ENCODE measurements at places on chromosomes 1 and 21.

- DNase-seq, result peak; percentile 85
Measured at GRCh38 chr1:25799935-25800702, at the start of gene SELENON. TSS of gene SELENON (plus strand) at chr1:25800193. CDS start at chr1:25800231, 38 bp downstream.

DNA sequence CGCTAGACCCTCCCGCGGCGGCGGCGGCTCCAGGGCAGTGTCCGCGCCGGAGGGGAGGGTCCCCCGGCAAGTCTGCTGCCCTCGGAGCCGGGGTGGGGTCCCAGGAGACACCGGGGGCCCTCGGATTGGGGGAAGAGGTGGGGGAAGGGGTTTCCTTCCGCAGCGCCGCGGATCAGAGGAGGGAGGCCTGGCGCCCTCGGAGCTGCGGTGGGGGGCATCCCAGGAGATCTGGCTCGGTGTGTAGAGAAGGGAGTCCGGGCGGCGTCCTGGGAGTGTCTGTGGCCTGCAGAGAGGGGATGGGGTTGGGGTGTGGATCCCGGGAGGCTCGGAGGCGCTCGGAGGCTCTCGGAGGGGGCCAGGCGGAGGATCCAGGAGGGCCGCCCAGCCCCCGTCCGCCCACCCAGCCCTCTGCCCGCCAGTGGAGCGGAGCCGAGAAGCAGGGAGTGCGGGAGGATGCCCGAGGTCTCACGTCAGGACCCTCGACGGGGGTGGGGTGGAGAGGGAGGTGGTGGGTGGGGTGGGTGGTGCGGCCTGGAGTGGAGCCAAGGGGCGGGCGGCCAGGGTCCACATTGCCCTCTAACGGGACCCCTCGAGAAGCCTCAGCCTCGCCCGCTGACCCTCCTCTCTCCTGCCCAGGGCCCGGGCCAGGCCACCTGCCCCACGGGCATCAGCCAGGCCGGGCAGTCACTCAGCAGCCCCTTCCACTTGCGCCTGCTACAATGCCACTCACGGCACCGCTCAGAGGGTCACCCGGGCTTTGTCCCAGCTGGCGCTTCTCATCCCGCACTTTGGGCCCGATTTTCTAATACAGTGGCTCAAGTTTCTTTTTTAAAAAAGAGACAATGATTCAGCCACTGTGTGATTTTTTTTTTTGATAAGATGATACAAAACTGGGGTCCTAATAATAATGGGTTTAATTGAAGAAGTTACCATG lies 60.2 kb upstream of the ARHGEF16 start:
- no peak for DNase-seq

DNA sequence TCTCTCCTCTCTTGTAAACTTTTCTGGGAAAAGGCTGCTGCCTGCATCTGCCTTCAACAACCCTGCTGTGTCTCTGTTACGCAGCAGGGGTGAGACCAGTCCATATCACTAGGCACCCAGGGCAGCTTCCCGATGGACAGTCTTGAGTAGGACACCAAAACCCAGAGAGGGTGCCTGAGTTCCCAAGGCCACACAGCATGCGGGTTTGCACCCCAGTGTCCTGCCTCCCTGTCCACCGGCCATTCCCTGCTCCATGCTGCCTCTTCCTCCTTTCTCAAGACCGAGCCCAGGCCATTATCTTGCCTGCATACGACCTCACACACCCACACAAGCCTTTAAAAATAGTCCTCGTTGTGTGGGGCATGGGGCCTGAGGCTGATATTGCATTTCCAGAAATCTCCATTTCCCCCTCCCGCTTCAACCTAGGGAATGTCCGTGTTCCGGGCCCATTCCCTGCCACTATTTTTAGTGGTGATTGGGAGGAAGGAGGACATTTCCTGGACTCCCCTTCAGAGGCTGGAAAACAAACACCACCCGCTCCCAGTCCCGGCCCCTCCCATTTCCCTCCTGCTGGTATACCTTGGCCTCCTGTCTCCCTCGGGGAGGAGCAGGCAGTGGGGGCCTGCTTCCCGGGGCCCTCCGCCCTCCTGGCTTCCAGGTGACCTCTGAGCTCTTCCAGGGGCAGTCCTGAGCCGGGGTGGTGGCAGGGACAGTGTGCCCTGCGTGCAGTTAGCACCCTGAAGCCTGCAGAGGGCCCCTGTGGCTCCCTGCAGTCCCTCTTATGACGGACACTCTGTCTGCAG lies 132.4 kb upstream of the TMEM51 start:
- no peak for DNase-seq

- no peak for DNase-seq
Measured at GRCh38 chr1:47684964-47685762, 247.3 kb downstream of the FOXD2 start.

DNA sequence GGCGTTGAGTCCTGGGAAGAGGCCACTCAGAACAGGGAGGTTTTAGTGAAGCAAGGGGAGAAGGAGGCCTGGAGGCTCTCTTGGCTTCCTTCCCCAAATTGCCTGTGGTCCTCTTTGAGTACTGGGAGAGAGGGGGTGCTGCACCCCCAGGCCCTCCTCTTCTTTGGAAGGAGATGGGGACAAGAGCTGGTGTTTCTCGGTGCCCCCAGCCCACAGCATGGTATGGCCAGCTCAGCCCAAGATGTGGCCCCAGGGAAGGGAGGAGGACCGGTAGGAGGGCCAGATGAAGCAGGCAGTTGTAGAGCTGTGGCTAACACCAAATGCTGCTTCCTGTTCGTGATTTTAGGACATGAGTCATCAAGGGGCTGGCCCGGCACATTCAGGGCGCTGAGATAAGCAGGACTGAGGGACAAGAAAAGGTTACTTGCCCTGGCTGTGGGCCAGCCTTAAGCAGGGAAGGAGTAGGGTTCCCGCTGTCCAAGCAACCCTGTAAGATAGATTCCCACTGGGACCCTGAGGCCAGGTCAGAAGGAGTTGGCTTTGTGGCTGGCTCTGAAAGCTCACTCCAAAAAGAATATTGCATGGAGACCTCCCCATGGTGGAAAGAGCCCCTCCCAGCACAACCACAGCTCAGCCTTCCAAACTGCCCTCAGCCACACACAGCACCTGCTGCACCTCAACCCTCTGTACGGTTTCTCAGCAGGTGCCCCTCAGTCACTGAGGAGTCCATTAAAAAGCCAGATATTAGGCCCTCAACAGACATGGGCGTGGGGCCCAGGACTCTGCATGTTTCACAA lies 4.9 kb upstream of the TNFRSF1B start:
- no peak for DNase-seq

DNA sequence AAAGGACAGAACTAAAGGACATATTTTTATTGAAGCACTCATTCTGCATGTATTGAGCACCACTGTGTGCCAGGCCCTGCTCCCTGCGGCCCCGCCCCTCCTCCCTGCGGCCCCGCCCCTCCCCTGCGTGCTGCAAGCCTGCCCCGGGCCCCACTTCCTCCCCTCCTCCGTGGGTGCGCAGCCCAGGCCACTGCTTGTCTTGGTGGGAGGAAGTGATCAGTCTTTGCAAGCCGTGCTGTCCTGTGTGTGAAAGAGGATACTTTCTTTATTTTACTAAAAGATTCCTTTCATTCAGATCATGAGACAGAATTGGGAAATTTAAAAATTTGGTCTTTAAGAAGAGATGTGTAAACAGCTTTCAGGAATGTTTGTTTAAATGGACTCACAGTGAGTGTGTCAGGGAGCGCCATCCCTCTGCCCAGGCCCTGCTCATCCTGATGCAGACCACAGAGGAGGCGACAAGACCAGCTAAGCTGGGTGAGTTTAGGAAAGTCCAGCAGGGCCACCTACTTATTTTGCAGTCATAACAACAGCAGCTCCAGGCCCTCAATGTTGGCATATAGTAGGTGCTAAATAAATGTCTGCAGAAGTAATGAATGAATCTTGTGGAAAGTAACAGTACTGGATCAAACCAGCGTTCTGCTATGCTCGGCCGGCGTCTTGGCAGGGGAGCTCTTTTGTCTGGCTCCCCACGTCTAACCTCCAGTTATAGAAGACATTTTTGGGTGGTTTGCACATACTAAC lies 88.3 kb upstream of the SELENON start:
- DNase-seq, result no peak

DNA sequence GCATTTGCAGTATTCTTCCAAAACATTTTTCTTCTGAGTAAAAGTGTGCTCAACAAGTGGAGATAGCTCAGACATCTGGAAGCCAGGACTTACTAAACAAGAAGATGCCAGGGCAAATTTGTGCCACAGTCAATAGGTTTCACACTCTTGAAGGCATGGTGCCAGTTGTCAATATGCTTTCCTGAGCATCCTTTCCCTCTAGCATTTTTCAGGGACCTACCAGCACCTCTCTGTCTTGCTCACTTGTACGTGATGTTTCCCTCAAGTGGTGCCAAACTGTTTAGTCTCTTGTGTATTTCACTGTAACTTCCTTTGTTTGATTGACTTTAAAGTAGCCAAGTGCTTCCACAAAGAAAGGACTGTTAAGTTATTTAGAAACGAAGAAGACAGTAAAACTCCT lies 194.0 kb upstream of the SGIP1 start:
- no peak for DNase-seq

DNA sequence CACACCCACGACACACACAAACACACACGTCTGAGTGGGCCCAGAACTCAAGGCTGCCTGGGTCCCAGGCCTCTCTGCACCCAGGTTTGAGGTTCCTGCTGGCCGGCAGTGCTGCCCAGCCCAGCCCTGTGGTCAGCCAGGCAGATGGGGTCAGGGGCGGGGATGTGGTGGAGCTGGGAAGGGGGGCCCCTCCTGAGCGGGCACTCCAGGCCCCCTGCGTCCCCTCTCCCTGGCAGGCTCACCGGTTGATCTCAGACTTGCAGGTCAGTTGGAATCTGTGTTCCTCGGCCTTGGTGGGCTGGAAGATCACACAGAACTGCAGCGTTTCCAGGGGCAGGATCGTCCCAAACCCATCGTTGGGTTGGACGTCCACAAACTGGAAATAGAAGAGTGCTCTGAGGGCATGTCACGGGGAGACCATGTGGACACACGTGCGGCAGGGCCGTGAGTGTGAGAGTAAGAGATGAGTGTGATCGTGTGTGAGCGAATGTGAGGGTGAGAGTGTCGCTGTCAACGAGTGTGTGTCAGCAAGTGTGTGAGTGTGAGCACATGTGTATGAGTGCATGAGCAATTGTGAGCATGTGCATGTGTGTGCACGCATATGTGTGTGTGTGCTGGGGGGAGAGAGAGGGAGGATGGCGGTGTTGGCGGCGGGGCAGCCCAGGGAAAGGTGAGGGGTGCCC lies 19.7 kb upstream of the TMEM52 start:
- DNase-seq, result no peak

- DNase-seq, result no peak
Measured at GRCh38 chr1:159171688-159172501, 480 bp downstream of the CADM3 start.

- DNase-seq, result no peak
Measured at GRCh38 chr1:50993645-50994044, 23.6 kb downstream of the CDKN2C start.

GRCh38 chr1:71561206-71561605 lies 480.4 kb upstream of the ZRANB2 start:
- DNase-seq, result no peak

GRCh38 chr1:64683419-64683818 lies 61.5 kb upstream of the RAVER2 start:
- no peak for DNase-seq

- DNase-seq, result no peak
Measured at GRCh38 chr1:227127891-227128290, 187.8 kb downstream of the COQ8A start.

GRCh38 chr1:36343651-36344394 lies 20.4 kb upstream of the EVA1B start:
- DNase-seq, result no peak

DNA sequence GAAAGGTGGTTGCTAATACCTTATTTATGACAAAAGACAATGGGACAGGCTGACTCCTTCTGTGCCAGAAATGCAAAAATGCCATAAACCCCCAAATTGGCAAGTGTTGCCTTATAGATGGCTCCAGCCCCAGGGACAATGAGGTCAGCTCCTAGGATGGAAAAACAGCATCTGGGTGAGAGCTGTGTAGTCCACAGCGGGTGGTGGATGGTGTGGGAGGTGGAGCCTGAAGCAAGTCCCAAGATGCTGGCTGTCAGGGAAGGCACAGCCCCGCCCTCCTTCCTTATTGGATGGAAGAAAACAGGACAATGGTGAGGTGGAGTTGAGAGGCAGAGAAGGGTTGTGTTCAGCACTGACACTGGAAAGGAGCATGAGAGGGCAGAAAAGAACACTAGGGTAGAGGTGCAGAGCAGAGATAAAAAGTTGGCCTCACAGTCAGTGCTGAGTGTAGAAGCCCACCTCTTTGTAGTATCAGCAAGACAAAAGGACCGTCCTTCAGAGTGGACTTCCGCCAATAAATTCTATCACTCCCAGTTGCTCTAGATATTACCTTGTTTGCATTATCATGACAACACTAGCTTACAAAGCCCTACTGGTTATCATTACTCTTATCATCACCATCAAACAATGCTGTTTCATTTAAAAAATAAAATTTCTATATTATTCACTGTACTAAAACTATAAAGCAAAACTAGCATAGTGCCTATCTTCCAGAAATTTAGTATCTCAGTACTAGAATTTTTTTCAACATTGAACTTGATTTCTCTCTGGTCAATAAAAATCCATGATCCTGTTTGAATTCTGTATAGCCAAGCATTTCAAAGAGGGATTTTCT lies 3.7 kb upstream of the SDE2 start:
- DNase-seq, result peak; percentile 35

GRCh38 chr1:1613509-1614082 lies 1.7 kb upstream of the MIB2 start:
- no peak for DNase-seq

- DNase-seq, result no peak
Measured at GRCh38 chr1:248751635-248752034, 3.9 kb downstream of the LYPD8 start.

DNA sequence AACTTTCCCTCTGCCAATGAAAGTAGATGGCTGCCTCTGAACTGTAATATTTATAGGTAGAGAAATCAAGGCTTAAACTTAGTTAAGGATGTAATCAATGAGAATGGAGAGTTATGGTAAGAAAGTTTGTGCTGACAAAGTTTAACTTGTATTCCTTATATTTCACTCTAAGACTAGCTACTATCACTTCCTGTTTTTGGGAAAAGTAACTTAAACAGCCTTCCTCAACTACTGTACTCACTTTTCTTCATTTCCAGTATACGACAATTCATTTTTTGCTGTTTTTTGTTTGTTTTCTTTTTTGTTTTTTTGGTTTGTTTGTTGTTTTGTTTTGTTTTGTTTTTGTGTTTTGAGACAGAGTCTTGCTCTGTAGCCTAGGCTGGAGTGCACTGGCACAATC lies 3.7 kb downstream of the RGS18 start:
- no peak for DNase-seq

- DNase-seq, result no peak
Measured at GRCh38 chr1:157183870-157184269, 45.7 kb upstream of the ETV3 start.

DNA sequence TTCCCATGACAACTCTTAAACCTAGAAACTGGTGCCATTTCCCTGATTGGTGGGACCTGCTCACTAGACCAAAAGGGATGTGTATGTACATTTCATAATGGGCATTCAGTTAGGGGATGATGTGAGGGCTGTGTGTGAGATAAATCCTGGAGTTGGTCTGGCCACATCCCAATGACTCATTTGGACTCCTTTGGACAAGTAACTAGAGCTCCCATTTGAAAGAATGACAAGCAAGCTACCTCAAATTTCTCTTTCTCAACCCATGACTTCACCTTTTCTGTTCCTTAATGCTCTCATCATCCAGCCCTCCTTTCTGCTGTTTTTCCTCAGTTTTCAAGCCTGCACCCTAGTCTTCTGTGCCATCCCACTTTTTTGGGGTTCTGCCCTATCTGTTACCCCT lies 27.9 kb downstream of the EBNA1BP2 start:
- DNase-seq, result no peak

- DNase-seq, result no peak
Measured at GRCh38 chr1:150695561-150695960, 1.4 kb downstream of the GOLPH3L start.

GRCh38 chr21:27700974-27701614 lies 734.2 kb upstream of the ADAMTS5 start:
- DNase-seq, result peak; percentile 29

All from HuH-7 (cell line).